Germinal center (tissue), 1 donor: ENCODE measurements at places on chromosomes 12 and 14.

GRCh38 chr12:109124878-109125648 lies 8.7 kb downstream of the ACACB start:
- DNase-seq, result no peak

- no peak for DNase-seq
Observed at GRCh38 chr14:29311983-29312382, 545.4 kb downstream of the FOXG1 start.

GRCh38 chr14:31263485-31264133 lies 56.0 kb upstream of the HECTD1 start:
- no peak for DNase-seq

DNA sequence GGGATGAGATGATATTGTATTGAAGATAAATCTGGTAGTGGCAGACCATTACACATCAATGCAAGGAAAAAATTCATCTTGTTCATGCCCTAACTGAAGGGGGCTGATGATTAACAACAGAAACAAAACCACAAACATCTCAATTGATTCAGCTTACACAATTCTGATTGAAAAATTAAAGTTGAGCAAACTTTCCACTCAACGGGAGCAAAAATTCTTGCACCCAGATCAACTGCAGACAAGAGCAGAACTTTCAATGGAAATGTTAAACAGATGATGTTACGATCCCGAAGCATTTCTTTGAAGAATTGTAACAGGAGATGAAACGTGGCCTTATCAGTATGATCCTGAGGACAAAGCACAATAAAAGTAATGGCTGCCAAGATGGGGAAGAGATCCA lies 172.4 kb upstream of the SOX5 start:
- no peak for DNase-seq

- DNase-seq, result no peak
Observed at GRCh38 chr12:22919883-22920282, 294.9 kb downstream of the ETNK1 start.

- DNase-seq, result no peak
Observed at GRCh38 chr14:23093991-23094665, 808 bp downstream of the ACIN1 start.

DNA sequence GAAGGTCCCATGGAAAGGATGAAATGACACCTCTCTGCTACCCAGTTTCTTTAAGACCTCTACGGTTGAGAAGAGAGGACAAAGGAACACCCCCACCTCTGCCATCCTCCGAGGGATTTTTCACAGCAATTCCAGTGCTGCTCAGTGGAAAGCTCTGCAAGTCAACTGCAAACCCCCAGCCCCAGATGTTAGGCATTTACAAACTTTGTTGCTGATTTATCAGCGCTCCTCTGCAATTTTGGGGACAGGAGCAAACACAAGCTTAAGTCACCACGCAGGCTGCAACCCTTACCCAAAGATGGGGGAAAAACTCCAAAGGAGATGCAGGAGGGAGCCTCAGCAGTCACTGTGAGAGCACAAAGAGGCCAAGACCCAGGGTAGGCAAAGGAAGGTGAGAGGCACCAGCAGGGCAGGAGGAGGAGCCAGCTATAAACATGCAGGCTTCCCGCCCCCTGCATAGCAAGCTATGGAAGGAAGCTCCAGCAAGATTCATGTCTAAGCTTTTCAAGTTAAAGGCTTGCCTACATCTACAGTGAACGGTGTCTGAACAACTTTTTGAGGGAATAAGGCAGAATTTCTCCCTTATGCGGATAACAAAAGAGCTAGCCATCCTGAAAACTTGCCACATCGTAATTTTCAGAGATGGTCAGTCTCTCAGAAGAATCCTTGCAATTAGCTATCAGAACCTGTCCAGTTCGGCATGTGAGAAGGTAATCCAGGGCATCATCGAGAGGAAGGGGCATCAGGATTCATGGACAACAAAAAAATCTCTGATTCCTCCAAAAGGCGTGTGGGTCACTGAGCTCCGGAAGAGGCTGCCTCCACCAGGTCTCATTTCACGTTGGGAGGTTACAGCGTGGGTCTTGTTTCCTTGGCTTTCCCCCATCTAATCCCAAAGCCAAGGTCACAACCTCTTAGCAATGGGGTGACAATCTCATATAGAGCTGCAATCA lies 3.9 kb downstream of the CTDSP2 start:
- DNase-seq, result no peak

GRCh38 chr14:25042362-25043299 lies 7.3 kb downstream of the STXBP6 start:
- DNase-seq, result no peak

DNA sequence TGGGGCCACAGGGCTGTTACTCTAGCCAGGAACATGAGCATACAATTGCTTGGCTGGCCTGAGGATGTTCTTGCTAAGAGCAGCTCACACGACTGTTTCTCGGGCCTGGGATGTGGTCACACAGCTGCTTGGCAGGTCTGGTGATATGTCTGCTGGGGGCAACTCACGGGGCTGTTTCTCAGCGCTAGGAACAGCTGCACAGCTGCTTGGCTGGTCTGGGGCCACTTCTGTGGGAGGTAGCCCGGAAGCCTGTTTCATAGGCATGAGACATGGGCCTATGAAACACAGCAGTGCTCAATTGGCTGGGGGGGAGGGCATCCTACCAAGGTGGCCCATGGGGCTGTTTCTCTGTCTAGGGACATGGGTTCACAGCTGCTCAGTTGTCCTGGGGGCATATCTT lies 73.4 kb upstream of the DDHD1 start:
- DNase-seq, result no peak

GRCh38 chr12:61272441-61272840 lies 987.8 kb upstream of the USP15 start:
- no peak for DNase-seq

- no peak for DNase-seq
Observed at GRCh38 chr12:94290353-94290752, 142.0 kb downstream of the PLXNC1 start.

- no peak for DNase-seq
Observed at GRCh38 chr14:23663711-23664110, 27.5 kb downstream of the DHRS2 start.

GRCh38 chr14:33254342-33254741 lies 315.7 kb downstream of the NPAS3 start:
- no peak for DNase-seq

DNA sequence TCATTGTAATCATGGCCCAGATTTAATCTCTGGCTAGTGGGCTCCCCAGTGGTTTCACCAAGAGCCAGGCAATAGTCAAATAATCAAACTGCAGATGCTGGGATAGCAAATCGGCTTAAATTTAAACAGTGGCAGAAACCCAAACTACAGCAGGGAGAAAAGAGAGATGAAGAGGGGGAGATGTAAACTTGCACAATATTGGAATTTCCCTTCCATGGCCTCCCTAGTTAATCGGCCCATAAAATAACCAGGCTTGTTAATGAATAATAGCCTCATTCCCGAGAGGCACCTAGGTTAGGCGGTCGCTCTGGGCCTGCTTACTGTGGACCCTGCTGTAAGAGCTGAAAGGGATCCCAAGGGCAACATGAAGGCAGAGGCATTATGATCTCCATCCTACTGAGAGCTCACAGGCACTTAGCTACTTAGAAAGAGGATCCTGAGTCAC lies 116.2 kb downstream of the NUAK1 start:
- no peak for DNase-seq

DNA sequence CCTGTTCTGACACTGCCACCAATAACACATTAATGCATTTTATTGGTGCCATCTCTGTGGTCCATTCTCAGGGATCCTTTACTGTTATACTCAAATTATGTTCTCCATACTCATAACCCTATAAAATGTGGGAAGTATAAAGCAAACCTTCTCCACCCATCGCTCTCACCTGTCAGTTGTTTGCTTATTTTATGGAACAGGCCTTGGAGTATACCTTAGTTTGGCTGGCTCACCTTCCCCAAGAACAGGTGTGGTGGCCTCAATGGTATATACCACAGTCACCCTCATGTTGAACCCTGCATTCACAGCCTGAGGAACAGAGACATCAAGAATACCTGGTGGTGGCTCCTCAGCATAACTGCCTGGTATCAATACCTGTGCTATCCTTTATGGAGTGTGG lies 308.4 kb upstream of the STXBP6 start:
- DNase-seq, result no peak

DNA sequence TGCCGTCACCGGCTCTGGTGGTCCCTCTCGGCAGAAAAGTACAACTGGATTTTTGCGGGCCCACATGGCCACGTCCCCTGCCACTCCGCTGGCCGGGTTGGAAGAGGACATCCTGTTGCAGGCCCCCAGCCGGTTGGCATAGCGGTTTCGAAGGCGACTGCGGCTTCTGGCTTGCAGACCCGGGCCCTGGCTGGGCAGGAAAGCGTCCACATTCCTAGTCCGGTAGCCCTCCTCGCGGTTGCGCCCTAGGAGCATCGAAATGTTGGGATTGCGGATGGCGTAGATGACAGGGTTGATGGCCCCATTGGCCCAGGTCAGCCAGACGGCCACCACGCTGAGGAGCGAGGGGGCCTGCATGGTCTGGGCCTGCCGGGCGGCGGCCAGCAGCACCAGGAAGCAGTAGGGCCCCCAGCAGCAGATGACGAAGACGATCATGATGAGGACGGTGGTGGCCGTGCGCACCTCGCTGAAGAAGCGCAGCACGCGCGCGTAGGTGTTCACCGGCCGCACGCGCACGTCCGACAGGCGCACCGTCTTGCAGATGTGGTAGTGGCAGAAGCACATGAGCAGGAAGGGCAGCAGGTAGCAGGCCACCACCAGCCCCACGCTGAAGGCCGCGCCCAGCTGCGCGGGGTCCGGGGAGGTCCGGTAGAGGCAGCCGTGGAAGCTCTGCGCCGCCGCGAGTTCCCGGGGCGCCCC lies 1.2 kb downstream of the GPR135 start:
- DNase-seq, result peak; percentile 23

DNA sequence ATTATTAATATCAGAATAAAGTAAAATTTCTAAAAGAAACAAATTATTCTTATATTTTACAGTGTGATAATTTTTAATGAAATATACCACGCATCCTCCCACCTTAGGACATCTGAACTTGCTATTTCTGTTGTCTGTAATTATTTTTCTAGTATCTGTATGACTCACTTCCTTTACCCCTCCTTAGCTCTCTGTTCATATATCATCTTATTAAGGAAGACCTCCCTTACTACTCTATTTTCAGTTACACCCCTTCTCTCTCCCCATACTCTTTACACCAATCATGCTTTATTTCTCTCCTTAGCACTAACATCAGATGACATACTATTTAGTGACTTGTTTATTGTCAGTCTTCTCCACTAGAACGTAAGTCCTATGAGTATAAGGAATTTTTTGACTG lies 34.2 kb upstream of the C12orf50 start:
- DNase-seq, result peak; percentile 1

DNA sequence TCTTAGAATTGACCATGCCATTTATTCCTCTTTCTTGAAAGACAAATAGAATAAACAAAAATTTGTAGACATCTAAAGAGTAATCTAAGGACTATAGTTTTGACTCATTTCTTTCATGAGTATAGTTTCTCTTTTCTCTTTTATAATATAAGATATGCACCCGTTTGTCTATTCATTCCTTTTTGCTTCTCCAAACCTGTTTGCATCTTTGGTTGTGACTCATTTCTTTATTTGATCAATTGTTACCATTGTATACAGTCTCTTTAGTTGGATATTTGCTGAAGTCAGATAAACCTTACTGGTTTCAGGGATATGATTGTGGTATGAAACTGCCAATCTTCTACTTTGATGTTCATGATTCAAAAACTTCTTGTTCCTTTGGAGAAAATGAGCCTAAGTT lies 268.7 kb downstream of the FBXL14 start:
- no peak for DNase-seq

DNA sequence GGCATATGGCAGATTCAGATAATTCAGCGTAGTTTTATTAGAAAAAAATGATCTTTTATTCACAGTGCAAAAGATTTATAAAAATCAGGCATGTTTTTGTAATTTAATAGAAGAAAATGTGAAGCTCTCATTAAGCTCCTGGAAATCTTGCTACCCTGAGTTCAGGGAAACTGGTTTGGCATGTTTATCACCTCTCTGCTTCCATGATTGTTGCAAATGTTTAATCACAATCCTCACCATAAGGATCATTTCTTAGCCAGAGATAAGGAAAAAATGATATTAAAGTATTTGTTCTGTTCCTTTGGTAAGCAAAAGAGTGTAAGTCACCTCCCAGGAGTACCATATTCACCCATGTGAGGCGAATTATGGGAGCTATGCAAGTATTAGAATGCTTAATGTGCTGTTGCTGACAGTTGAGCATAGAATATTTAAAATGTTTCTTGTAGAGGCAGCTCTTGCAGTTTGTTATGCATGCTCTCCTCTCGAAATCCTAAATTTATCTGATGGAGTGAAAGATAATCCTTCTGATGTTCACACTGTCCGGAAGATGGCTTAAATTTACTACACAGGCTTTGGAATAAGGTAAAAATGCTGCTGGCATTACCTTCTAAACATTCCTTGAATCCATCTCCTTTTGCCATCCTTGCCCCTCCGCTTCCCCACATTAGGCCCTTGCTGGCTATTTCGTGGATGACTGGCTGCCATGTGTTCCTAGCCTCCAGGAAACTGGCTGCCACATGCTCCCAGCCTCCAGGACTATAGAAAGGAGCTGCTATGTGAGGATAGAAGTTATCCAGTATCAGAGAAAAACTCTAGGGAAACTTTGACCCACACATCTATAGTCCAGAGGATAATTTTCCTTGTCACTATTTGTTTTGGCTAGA lies 115.8 kb upstream of the CCDC198 start:
- DNase-seq, result no peak

GRCh38 chr14:97625477-97625876 lies 828.3 kb downstream of the VRK1 start:
- DNase-seq, result no peak

GRCh38 chr12:106416273-106416672 lies 58.7 kb downstream of the POLR3B start:
- no peak for DNase-seq
